ENCODE measurements at places on chromosomes 5 and 9. TPM values are rescaled to one million over a fixed set of nuclear protein-coding genes. Genes with fewer than 3 reads are reported as not detected.

GRCh38 chr9:29691758-29692407, 2118.6 kb upstream of the C9orf72 start:
- peak; percentile 36 for DNase-seq

DNA sequence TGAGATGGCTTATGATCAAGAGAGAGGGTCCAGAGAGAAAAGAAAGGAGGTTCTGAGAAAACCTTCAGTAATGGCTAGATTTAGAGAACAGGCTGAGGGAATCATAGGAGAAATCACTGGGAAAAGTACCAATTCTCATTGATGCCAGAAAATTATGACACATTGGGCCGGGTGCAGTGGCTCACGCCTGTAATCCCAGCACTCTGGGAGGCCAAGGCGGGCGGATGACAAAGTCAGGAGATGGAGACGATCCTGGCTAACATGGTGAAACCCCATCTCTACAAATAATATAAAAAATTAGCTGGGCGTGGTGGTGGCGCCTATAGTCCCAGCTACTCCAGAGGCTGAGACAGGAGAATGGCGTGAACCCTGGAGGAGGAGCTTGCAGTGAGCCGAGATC, 29.5 kb upstream of the PLIN2 start:
- no peak for DNase-seq

GRCh38 chr5:156947925-156948324, 15.1 kb downstream of the TIMD4 start:
- no peak for DNase-seq

DNA sequence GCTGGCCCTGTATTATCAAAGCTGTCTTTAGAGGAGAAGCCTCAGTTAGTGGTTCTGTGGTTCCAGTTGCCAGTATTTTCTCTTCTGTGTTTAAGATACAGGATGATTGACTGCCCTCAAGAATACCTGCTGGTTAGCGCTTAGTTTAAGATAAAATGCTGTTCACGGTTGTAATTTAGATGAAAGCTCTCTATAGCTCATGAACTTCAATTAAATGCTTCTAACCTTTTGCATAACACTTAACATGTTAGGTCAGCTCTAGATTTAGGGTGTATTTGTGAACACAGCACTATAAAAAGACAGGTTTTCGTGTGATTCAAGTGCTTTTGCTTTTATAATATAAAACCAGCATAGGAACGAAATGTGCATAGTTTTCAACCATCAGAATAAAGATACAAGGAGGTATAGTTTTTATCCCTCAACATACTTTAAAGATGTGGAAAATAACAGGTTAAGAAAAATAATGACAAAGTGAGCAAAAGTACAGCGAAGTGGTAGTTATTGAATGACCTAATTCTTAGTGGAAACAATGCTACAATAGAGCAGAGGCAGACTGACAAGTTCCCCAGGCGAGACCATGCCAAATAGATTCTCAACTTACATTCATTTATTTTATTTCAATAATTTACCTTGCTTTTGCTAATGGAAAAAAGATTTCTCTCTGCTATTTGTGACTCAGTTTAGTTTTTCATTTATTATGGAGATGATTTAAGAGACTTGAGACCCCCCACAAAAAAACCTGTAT, 602.6 kb upstream of the DMAC1 start:
- DNase-seq = no peak

- no peak for DNase-seq
These were observed 95.4 kb downstream of the MRPL36 start for GRCh38 chr5:1704266-1704665.

DNA sequence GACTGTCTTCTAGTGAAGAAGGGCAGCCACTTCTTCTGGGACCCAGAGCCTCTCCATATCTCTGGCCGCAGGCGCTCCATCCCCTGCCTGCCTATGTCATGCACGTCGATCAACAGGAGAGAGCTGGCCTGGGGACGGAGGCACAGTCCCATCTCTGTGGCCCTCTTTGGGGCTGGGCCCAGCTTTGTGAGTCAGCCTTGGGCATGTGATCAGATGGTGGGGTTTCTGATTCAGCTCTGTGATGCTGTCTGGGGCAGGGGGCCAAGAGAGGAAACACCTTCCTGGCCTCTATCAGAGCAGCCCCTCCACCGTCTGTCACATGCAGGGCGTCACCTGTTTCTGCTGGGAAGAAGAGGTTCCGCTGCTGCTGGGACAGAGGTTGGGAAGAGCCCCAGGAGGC, 72.6 kb downstream of the MVB12B start:
- DNase-seq = no peak

- DNase-seq = no peak
These were observed 32.5 kb upstream of the SYNPO start for GRCh38 chr5:150607991-150608390.

DNA sequence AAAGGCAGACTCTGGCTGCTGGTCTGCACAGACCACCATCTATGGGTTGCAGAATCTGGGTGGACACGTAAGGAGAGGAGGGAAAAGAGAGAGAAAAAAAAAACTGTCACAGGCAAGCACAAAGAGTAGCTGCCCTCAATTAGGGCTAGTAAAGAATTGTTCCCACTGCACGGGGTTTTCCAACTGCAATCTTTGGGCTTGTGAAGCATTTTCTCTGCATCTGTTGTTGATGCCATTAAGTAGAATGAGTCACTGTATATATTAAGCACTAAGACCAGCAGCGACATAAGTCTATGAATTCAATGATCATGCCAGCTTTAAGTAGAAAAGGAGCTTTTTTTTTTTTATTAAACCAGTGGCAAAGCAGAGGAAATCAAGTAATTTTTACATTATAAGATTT, 40.2 kb downstream of the MED10 start:
- no peak for DNase-seq

- DNase-seq = no peak
These were observed 106.5 kb upstream of the LARP1 start for GRCh38 chr5:154648706-154649105.

DNA sequence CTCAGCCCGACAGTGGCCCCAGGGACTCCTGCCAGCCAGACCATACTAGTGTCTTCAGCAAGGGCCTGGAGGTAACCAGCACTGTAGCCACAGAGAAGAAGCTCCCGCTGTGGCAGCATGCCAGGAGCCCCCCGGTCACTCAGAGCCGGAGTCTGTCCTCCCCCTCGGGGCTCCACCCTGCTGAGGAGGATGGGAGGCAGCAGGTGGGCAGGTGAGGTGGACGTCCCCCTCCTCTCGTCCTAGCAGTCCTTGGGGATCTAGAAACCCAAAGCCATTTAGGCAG, 28.0 kb upstream of the LRRC14B start:
- DNase-seq = no peak

DNA sequence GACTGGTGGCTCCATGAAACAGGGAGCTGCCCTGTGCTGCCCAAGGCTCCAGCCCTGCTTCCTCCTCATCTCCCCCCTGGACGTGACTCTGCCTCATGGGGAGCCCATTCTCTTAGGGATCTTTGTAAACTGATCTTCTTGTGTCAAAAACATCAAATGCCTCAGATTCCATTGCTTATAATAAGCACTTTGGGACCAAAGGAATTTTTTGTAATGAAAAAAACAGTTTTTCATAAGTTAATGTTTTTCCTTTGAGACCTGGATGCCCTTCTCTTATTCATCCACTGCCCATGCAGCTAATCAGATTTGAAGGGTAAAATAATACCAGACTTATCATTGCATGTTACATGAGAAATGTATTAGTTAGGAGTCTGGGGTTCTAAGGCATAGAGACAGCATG, 41.7 kb downstream of the PALM2AKAP2 start:
- DNase-seq = no peak

DNA sequence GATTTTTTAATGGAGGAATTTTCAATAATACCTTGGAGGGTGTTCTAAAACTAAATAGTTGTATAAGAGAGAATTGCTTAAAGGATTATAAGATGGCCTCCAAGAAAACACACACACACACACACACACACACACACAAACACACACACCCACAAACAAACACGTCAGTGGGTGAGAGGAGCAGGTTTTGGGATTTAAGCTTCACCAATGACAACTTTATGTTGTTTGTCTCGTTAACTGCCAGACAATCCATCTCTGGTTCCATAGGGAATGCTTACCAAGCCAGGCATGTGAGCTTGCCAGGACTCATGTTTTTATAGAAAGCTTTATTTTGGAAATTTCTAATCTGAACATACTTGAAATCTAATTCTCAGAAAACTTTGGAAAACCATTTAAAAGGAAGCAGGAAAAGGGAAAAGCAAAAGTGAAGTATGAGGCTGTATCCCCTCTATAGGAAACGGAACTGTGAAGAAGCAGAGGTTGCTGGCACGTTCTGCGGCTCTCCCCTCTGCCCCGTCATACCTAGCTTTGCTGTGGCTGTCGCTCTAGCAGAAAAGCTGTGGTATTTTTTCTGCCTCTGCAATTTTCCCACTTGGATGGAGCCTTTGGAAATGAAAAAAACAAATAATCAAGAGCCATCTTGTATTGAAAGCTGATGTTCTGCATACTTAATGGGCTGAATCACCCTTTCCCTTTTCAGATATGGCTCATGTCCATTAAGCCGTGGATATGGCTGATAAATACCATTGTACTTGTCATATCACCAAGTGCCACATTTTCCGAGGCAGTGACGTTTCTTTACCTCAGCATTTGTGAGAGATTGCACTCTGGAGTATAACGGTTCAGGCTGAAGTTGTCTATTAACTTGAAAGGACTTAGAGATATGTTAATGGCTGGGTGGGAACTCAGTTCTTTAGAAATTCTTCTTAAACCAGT, 112.7 kb downstream of the NTRK2 start:
- no peak for DNase-seq

DNA sequence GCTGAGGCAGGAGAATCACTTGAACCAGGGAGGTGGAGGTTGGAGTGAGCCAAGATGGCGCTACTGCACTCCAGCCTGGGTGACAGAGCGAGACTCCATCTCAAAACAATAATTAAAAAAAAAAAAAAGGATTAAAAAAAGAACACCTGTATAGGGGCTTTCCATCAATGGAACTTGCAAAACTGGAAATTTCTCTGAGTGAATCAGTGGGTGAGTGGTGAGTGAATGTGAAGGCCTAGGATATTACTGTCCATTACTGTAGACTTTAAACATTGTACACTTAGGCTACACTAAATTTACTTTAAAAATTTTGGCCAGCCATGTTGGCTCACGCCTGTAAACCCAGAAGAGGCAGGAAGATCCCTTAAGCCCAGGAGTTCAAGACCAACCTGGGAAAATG, 5.7 kb upstream of the RARS1 start:
- DNase-seq = no peak

- DNase-seq = no peak
These were observed 107.3 kb upstream of the SARDH start for GRCh38 chr9:133845440-133845839.

DNA sequence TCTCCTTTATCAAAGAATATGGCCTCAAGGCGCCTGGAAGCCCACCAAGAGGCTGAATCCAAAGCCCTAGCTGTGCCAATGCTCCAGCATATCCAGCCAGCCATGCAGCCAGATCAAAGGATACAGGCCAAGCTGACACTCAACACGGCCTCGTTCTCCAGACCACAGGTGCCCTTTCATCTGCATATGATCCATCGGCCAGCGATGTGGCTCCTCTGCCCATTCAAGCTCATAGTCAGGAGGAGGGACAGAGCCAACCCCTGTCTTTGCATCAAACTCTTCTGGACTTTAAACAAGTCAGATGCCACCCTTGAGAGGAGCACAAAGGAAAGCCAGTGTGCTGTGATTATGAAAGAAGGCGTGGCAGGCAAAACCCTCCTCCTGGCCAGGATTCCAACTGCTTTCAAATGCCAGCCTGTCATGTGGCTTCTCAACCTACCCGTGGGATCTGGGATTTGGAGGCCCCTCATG, 42.5 kb downstream of the ADAM19 start:
- DNase-seq = peak; percentile 48

GRCh38 chr9:129052592-129052991, 16.2 kb downstream of the MIGA2 start:
- DNase-seq = no peak

GRCh38 chr9:118104363-118104762, 400.2 kb downstream of the TLR4 start:
- DNase-seq = no peak

DNA sequence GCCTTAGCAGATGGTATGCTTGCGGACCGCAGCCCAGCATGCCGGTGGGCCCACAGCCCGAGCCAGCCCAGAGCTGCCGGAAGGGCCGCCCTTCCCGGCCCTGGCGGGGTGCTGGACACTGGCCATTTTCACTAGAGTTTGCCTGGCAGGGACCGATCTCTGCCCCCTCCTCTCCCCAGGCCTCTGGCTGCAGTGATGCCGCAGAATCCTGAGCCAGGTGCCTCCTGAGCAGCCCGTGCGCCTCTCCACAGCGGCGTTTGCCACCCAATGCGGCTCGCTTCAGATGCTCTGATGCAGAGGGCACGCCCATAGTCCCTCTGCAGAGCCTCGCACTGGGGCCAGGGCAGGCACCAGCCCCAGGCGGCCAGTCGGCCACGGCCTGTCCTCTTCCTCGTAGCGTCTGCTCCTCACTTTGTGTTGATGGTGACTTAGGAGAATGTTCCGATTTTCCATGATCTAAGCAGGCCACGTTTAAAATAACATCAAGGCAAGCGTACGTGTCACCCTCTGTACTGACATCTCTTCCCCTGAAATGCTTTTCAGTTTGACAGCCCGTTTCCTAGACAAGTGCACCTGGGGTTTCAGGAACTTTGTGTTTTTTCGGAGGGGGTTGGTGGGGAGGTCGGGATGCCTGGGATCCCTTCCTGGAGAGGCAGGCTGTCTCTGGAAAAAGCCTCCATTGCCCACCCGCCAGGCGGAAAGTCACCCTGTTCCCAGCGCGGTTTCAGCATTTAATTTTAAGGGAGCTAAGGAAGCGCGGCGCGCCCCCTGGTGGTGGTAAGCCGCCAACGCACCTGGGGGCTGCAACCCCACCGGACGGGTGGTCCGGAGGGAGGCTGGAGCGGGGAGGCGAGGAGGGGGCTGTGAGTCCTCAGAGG, 29.8 kb upstream of the HMCN2 start:
- peak; percentile 25 for DNase-seq

- DNase-seq = peak; percentile 38
These were observed 28.6 kb upstream of the SELENOP start for GRCh38 chr5:42840269-42840668.

- no peak for DNase-seq
These were observed at the start of gene ZNF454 for GRCh38 chr5:178940569-178941360. Gene ZNF454, plus strand, starts transcription at chr5:178941198. Its CDS starts 1,594 bp downstream, at chr5:178942792.

- no peak for DNase-seq
These were observed 79.6 kb downstream of the CETN3 start for GRCh38 chr5:90329911-90330310.

The CATSPER3 gene
- 0.33 TPM for polyA plus RNA-seq

The TMEM215 gene
- polyA plus RNA-seq = not detected

The EPB41L4A gene
- polyA plus RNA-seq = not detected

The ZCCHC7 gene
- polyA plus RNA-seq = 19.3 TPM

The DRD1 gene
- not detected for polyA plus RNA-seq

The NME5 gene
- not detected for polyA plus RNA-seq

The PCDHA4 gene
- polyA plus RNA-seq = not detected

The ST8SIA4 gene
- not detected for polyA plus RNA-seq

The LHX3 gene
- not detected for polyA plus RNA-seq

The PCDHGA10 gene
- polyA plus RNA-seq = 0.04 TPM

The PCDHA6 gene
- not detected for polyA plus RNA-seq

The LTC4S gene
- not detected for polyA plus RNA-seq

The DOCK8 gene
- 0.28 TPM for polyA plus RNA-seq

The SHISAL2B gene
- polyA plus RNA-seq = not detected
